ENCODE measurements at places on chromosomes 3 and 15.
A peak's percentile ranks its signal among the peaks of the same experiment; 100 is the strongest.

DNA sequence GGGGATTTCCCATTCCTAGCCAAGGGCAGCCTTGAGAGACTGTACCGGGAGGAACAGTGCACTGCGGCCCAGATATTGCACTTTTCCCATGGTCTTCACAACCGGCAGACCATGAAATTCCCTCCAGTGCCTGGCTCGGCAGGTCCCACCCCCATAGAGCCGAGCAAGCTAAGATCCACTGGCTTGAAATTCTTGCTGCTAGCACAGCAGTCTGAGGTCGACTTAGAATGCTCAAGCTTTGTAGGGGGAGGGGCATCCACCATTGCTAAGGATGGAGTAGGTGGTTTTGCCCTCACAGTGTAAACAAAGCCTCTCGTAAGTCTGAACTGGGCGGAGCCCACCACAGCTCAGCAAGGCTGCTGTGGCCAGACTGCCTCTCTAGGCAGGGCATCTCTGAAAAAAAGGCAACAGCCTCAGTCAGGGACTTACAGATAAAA, 156.3 kb downstream of the FRMD5 start:
- DNase-seq, result no peak

GRCh38 chr15:96460106-96460505, 129.6 kb downstream of the NR2F2 start:
- no peak for DNase-seq

DNA sequence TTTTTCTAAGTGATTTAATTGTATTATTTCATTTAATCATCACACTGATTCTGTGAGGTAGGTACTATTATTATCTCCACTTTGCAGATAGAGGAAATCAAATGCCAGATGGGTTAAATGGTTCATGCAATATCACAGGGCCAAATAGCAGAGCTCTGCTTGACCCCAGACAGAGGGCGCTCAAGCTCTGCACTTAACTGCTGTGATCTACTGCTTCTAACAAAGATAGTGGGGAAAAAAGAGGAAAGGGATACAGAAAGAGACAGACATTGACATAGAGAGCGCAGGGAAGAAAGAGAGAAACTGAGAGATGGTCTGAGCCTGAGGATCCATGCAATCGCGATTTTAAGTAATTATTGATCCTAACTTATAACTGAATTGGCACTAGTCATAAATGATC, 279.1 kb upstream of the THRB start:
- peak; percentile 81 for DNase-seq

- no peak for DNase-seq
Observed at GRCh38 chr15:69359722-69360121, 54.4 kb upstream of the KIF23 start.

DNA sequence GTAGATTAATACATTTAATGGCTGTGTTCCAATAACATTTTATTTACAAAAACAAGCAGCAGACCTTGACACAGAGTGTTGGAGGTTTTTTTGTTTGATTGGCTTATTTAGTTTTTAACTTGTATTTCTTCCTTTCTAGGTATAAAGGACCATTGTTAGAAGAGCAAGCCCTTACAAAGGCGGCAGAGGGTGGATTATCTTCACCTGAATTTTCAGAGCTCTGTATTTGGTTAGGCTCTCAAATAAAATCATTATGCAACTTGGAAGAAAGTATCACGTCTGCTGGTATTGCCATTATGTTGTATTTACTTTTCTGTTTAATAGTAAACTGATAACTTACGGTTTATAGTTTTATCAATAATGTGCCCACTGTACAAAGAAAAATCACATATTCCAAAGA, 10.0 kb downstream of the FAM98B start:
- DNase-seq, result no peak
